ENCODE measurements at places on chromosomes 4 and X.

DNA sequence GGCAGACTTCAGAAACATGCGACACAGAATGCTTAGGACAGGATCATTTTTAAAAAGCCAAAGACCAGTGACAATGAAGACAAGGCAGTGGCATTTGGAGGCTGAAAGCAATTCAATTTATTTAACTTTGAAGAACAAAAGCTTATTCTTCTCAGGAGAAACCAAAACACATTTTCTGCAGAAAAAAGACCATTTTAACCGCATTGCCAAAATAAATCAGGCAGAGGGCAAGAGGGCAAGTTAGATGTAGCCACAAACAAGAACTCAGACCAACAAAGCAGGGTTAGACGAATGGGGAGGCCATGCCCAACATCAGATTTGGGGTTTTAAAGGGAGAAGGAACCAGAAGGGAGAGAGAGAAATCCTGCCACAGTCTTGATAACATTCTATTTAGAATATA, 58.9 kb downstream of the RELL1 start:
- no peak for DNase-seq

DNA sequence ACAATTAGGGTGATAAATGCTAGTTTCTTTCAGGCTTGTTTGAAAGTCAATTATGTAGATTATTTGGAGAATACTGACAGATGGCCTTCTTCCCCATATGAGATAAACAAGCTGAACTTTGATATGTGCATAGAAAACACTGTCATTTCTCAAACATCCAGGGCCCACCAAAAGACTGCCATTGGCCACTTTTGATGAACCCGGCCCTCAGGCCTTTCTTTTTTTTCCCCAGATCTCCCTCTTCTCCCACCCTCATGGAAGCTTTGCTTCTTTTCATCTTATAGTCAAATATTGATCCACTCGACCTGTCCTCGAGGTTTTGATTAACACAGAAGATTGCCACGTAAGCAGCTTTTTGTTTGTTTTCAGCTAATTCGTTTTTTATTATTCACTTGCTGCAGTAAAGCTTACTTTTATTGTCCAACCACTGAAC, 377.4 kb downstream of the SMARCA1 start:
- no peak for DNase-seq

DNA sequence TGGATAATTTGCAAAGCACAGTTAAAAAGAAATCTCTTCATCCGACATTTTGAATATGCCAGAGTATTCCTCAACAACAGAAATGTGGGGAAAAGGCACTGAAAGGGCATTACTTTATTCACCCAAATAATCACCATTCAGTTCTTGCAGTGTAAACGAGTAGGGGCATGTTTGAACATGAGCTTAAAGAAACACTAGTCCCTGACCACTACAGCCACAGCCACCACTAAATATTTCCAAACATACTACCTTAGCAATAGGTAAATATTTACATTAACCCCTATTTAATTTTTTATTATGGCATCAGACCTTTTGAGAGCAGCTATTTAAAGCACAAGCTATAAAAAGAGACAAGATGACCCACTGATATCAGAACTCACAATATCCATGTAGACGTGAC, 27.6 kb downstream of the MCF2 start:
- no peak for DNase-seq

DNA sequence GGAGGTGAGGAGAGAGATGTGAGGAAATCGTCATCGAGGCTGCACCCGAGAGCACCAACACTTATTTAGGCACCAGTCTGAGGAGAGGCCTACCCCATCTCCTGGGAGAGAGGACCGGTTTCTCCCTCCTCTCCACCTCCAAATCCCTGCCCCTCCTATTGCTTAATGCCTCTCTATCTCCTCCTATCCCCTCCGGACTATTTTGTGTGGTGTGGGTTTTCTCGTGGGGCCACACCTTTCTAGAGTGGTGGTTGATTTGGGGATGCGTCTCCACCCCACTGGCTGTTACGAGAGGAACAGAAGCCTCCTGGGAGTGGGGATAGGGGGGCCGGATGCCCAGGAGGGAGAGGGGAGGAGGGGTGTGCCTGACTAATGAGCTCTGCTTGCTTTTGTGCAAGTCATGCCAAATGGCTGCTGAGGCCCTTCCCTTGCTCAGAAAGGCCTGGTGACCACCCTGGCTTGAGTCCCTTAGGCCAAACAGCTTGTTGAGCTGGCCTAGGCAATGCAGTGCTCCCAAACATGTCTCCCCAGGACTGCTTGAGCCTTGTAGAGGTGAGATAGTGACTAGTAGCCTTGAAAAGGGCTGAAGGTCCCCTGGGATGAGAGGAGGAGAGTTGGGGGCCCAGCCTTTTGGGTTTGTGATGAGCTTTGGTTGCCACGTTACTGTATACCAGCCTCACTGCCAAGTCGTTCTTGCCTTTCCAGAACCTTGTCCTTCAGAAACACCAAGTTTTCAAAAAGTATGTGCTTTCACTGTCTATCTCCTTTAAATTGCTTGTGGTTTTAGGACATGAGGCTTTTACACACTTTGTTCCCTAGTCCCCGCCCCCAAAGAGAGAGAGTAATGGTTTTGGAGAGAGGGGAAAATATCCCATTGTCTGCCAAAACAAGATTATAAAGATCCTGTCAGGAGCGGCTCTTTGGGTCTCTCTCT, 1.2 kb downstream of the MSN start:
- peak; percentile 51 for DNase-seq

DNA sequence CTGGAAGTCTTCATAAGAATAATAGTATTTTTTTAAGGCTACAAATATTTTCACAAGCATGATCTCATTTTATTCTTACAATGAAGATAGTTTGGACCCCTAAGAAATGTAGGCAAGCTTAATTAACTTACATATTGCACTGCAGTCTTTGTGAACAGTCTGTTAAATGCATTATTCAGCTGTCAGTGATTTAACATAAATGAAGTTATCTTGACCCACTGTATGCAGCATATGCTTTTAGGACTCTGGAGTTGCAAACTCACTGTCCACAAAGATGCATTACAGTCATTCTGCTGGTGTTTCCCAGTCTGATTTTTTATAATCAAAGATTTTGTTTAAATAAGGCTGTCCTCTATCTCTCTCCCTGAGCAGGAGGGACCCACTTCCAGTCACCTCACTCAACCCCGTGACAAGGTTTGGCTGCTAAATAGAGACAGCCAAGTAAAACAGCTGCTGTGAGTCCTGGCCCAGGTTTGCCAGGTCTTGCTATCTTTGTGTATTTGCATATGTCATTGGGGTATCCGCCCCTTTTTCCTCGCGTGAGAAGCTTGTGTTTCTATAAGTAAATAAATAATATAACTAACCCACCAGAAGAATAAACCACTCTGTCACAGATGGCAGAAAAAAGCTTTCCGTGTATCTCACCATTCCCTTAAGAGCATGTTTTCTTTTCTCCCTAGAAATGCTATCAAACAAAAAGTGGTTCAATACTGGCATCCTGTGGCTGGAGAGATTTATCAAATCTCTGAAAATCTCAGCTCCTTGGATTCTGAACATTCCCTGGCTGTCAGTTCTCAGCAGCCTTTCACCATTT, 67.0 kb downstream of the SLC7A11 start:
- DNase-seq, result no peak

DNA sequence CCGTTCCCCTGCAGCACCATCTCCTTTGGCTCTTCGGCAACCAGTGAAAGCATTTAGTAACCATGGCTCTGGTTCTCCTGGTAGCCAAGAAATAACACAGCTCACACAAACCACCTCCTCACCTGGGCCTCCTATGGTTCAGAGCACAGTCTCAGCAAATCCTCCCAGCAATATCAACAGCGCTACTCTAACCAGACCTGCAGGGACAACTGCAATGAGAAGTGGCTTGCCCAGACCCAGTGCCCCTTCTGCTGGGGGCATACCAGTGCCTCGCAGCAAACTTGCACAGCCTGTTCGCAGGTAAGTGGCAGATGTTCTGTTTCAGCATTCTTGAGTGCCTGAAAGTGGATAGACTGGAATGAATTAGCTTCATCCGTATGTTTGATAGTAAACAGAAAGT, 63.0 kb upstream of the SLC10A4 start:
- DNase-seq, result no peak

- DNase-seq, result no peak
Measured at GRCh38 chr4:110967936-110968335, 345.1 kb upstream of the PITX2 start.

DNA sequence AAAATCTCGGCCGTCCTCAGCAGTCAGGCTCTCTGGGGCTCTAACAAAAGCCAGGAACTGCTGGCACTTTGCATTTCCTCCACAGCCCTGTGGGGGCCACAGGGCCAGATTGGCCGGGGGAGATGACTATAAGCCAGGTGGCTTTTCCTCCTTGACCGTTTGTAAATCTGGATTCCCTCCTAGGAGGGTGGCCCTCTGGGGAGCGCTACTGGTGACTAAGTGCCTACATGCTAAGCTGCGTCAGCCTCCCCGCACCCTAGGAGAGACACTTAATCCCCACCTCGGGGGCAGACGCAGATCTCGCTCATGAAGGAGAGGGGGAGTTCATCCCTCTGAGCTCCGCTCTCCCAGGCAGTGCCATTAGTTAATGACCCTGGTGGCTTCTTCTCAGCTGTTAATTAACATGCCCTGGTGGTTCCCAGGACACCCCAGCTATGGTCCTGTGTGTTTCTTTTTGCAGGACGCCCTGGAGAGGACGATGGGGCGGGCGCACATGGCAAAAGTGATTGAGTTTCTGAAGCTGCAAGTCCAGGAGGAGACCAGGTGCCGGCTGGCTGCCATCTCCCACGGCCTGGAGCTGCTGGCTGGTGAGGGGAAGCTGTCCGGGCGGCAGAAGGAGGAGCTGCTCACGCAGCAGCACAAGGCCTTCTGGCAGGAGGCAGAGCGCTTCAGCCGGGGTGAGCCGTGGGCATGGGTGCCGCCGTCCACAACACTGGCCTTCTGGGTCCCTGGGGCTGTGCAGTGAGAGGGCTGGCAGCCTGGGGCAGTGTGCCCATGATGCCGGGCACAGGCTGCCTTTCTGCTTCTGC, 41.6 kb downstream of the EVC start:
- DNase-seq, result no peak

DNA sequence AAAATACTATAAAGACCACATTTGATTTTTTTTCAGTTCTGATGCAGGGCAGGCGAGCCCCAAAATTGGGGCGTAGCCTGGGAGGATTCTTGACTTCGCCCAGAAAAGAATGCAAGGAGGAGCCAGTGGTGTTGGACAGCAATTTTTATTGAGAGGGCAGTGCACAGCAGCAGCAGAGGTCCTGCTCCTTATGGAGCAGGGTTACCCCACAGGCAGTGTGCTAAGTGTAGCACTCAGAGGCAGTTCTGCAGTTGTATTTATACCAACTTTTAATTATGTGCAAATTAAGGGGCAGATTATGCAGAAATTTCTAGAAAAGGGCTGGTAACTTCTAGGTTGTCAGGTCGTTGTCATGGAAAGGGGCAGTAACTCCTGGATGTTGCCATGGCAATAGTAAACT, 69.9 kb downstream of the GASK1B start:
- no peak for DNase-seq

- no peak for DNase-seq
Measured at GRCh38 chr4:168853770-168854169, 156.3 kb downstream of the CBR4 start.

GRCh38 chrX:109577055-109577454, 40.4 kb downstream of the NXT2 start:
- DNase-seq, result no peak

DNA sequence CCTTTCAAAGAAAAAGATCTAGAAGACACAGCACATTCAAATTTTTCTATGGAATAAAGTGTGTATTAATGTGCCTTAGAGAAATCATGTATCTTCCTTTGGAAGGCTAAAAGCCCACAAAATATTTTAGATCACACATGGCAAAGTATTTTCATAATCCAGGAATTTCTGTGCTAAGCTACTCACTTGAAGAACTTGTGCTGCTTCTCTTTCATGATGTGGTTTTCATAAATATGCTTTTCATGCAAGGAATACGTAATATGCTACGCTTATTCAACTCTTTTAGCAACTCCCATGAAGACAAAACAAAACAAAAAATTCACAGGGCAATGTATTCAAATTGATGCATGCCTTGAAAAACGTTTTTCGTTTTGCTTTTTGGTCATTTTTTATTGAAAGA, 125.6 kb downstream of the ARHGAP24 start:
- no peak for DNase-seq

- no peak for DNase-seq
Measured at GRCh38 chrX:136781180-136781797, 557 bp upstream of the ARHGEF6 start.

DNA sequence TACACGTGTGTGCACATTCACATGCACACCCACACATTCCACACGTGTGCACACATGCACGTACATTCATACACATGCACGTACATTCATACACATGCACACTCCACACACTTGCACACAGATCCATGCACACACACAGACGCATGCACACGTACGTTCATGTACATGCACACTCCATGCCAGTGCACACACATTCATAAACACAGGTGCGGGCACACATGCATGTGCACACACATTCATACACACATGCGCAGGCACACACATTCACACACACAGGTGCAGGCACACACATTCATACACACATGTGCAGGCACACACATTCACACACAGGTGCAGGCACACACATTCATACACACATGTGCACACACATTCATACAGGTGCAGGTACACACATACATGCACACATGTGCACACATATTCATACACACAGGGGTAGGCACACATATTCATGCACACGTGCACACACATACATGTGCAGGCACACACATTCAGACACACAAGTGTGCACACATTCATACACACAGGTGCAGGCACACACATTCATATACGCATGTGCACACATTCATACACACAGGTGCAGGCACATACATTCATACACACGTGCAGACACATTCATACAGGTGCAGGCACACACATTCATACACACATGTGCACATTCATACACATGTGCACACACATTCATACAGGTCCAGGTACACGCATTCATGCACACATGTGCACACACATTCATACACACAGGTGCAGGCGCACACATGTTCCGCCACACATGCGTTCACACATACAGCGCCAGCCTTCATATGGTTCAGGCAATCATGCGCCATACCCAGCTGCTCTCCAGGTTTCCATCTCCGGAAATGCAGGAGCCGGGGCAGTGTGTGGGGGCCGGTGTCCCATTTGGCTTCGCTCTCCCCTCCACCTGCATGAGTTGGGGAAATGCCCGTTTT, 124.8 kb downstream of the HMX1 start:
- no peak for DNase-seq

- DNase-seq, result no peak
Measured at GRCh38 chr4:154349829-154350228, 141.8 kb downstream of the DCHS2 start.

DNA sequence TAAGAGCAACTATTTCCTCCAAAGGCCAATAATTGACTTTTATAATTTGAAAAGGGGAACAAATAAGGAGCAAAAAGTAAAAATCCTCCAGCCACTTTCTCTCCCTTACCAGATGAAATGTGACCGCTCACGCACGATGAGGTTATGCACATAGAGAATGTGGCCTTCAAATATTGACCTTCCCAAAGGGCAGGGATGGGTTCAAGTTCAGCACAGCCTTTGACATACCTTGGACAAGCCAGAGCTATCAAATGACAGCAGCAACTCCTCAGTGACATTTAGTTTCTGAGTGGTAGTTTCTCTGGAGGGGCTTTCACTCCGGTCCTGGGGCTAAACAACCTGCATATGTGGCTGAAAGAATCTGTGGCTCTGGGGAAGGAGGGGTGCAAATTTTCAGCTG, 50.7 kb downstream of the AMOT start:
- no peak for DNase-seq
